ENCODE measurements at places on chromosomes 2 and 18.

DNA sequence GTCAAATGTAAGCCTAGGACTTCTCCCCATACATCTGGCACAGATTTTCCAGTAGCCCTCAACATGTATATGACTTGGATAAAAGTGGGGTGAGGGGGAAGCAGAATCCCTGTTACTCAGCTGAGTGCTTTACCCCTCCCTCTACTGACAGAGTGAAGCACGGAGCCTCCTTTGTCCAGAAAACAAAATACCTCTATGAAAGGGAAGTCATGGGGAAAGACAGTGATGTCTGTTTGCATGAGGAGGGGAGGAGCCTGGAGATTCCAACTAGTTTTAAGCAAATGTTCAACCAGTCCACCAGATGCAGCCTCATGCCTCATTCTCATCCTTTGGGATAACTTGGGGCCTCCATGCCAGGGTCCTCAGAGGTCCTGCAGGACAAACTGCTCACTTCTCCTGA, 203.9 kb downstream of the SMAD2 start:
- DNase-seq = no peak

DNA sequence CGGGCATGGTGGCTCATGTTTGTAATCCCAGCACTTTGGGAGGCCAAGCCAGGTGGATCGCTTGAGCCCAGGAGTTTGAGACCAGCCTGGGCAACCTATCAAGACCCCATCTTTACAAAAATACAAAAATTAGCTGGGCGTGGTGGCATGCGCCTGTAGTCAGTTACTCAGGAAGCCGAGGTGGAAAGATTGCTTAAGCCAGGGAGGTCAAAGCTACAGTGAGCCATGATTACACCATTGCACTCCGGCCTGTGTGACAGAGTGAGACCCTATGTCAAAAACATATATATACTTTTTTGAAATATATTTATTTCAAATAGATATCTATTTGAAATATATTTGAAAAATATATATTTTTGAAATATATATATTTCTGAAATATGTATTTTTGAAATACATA, 10.9 kb downstream of the OSBPL1A start:
- no peak for DNase-seq

DNA sequence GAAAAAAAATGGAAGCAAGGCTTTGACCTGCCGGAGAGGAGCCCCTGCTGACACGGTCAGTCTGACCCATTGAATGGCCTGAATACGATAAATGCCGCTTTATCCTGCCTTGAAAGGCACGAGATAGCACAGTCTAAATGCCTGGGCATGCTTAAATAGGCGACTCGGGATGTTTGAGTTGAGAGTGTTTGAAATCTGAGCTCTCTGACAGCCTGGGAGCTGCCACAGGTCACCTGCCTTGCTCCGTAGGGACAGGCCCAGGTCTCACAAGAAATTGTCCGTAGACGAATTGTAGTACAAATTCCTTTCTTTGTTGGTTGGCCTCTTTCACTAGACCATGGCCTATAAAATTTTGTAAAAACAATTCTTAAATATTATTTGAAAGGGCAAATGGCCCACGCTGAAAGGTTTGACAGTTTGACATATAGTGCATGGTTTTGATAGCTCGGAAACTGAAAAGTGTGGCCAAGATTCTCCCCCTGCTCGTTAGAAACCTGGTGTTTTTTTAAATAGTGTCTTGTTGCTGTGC, 72.8 kb downstream of the MEIS1 start:
- no peak for DNase-seq

DNA sequence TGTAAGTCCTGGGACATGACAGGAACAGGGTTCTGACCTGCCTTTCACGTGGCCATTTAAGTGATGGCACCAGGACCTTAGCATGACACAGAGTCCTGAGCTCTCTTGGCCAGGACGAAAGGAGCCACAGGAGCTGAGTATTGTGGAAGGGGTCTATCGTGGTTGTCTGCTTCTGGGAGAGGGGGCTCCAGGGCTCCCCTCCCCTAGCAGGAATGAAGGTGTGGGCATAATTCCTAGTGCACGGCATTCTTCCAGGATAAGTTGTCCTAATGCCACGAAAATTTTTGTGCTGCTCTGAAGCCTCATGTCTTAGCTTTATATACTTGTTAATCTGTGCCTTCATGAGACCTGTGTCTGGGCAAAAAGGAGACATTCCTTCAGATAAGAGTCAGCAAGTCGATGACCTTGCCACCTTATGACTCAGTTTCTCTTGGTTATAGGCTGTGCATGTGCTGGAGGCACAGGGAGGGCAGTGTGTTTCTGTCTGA, 17.1 kb downstream of the GATA6 start:
- DNase-seq = no peak

DNA sequence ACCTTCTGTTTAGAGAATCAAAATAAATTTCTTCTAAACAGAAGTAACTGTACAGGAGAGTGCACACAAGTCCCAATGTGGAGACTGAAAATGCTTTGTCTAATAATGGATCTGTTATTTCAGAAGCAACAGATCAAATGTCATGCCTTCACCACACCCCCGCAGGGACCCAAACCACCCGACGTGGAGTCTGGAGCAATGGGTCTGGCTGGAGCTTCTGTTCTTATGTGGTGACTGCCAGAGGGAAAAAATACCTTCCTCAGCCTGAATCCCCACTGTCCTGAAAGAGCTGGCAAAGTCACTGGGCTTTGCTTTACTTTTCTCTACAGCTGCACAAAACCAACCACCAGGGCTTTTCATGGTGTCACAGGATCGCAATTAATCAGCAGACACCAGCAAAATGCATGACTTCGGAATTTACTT, 119.0 kb upstream of the ZFP36L2 start:
- no peak for DNase-seq

DNA sequence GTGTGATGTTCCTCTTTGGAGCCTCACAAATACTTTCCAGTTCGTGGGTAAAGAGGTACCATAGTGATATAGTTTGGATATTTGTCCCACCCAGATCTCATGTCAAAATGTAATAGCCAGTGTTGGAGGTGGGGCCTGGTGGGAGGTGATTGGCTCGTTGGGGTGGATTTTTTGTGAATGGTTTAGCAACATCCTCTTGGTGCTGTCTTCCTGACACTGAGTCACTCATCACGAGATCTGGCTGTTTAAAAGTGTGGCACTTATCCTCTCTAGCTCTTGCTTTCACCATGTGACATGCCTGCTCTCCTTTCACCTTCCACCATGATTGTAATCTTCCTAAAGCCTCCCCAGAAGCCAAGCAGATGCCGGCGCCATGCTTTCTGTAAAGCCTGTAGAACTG, 3.0 kb upstream of the CCDC93 start:
- no peak for DNase-seq

DNA sequence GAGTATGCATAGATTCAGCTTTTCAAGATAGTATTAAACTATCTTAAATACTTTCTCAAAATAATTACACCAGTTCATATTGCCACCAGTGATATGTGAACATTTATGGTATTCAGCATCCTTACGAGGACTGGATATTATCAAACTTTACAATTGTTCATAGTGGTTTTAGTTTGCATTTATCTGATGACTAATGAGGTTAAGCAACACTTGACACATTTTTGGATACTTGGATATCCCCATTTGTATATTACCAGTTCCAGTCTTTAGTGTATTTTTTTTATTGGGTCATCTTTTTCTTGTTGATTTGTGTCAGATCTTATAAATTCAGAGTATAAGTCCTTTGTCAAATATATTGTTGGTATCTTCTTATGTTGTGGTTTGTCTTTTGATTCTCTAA, 128.4 kb downstream of the ASXL3 start:
- no peak for DNase-seq

- no peak for DNase-seq
Observed at GRCh38 chr2:9010866-9011265, 7.4 kb upstream of the MBOAT2 start.

DNA sequence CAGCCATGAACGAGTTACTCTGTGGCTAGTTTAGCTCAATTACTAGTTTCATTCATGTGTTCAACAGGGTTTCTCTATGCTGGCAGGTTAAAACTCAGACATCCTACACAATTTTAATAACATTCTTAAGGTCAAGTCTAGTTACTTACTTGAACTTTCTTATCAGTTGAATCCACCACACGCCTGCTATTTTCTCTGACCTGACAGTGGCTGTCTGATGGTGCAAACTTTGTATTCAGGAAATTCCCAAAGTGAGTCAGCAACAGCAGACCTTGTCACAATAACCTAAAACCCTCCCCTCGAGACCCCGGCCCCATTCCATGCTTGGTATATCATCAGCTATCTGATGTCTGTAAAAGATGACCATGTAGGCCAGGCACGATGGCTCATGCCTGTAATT, 20.8 kb upstream of the CIDEA start:
- DNase-seq = no peak

GRCh38 chr18:65938592-65939372, 188.0 kb downstream of the CDH7 start:
- no peak for DNase-seq

DNA sequence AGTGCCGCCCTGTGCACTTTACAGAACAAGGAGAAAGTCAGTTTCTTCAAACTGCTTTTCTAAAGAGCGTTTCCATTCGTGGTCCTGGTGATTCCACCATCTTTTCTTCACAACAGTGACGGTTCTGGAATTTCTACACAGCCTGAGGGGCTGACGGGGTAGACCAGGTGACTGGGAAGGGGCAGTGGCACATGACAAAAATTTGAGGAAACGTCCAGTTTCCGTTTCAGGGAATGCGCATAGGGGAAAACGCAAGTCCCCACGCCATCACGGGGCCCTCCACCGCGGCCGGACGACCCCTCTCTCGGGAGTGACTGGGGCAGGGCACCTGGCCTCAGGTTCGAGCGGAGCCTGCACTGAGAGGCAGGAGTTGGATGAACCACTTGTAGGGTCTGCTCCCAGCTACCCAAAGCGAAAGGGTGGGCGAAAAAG, 980 bp upstream of the SPTBN1 start:
- DNase-seq = no peak

- DNase-seq = no peak
Observed at GRCh38 chr2:128263902-128264331, 54.8 kb downstream of the HS6ST1 start.
